ENCODE measurements at places on chromosomes 13 and 19. TPM values are rescaled to one million over a fixed set of nuclear protein-coding genes. Genes with fewer than 3 reads are reported as not detected.

DNA sequence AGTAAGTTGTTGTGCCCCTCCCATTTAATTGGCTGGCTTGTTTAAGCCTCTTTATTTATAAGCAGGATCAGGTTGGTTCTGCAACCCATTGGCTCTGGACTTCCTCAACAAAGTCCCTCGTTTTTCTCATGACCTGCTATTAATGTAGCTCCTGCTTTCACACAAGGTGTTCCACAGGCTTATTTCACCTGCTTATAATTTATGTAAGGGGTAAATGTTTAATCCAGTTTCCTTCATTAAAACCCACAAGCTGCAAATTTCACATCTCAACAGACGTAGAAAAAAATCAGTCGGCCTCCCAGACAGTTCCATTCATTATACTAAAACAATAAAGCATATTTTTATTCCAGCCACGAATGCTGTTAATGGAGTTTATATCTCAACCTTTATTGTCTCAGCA, 86.1 kb downstream of the TBC1D4 start:
- H3K4me1 ChIP-seq = no peaks in the 10 kb centered on the region
- H3K27ac ChIP-seq = no peak overlapping the region
- no peaks in the 10 kb centered on the region for H3K27me3 ChIP-seq
- no peaks in the 10 kb centered on the region for H3K36me3 ChIP-seq
- DNase-seq = no peak

- H3K27ac ChIP-seq = peak overlapping the region; percentile 75
- peaks cover 36% of the 10 kb centered on the region for H3K4me1 ChIP-seq
- H3K27me3 ChIP-seq = no peaks in the 10 kb centered on the region
- peak; percentile 75 for DNase-seq
- H3K4me3 ChIP-seq = no peak overlapping the region
- H3K36me3 ChIP-seq = no peaks in the 10 kb centered on the region
Measured at GRCh38 chr19:2529473-2529918, 53.6 kb downstream of the GADD45B start.

- no peaks in the 10 kb centered on the region for H3K27me3 ChIP-seq
- peak; percentile 95 for DNase-seq
- H3K27ac ChIP-seq = peak within 1 kb of the TSS; percentile 23
- peaks cover 8% of the 10 kb centered on the region for H3K4me1 ChIP-seq
Measured at GRCh38 chr19:57350877-57351805, at the start of gene ZNF304. TSS of gene ZNF304 (plus strand) at chr19:57351271. CDS start at chr19:57351665, 394 bp downstream.

GRCh38 chr19:55809381-55810058, 22.3 kb downstream of the NLRP11 start:
- no peak overlapping the region for H3K4me3 ChIP-seq
- DNase-seq = peak; percentile 43
- H3K36me3 ChIP-seq = no peaks in the 10 kb centered on the region
- H3K27ac ChIP-seq = no peak overlapping the region

DNA sequence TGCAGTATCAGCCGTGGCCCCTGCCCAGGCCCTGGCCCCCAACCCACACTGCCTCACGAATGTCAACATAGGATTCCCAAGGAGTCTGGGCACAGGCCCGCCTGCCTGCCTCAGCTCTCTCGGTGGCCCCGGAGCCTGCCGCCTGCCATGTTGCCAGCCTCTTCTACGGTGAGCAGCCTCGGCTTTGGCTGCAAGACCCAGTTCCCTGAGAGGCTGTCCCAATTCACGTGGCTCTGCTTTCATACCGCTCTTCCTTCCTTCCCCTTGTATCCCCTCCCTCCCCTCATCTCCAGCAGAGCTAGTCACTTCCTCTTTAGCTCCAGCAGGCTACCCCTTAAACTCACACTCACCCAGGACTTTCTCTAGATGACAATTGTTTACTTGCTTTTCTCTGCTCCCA, 42.7 kb downstream of the SERP2 start:
- H3K27ac ChIP-seq = no peak overlapping the region
- H3K4me1 ChIP-seq = peaks cover 3% of the 10 kb centered on the region
- no peak for DNase-seq
- H3K36me3 ChIP-seq = no peaks in the 10 kb centered on the region
- no peak overlapping the region for H3K4me3 ChIP-seq

- H3K27me3 ChIP-seq = no peaks in the 10 kb centered on the region
- no peak for DNase-seq
- no peak overlapping the region for H3K4me3 ChIP-seq
- no peak overlapping the region for H3K27ac ChIP-seq
Measured at GRCh38 chr19:15636026-15636425, 4.7 kb upstream of the CYP4F3 start.

RNF17 gene
- total RNA-seq = not detected

ZNF790 gene
- total RNA-seq = 5.6 TPM

NCR1 gene
- not detected for total RNA-seq

DCT gene
- total RNA-seq = not detected

All from endothelial cell of umbilical vein (primary cell).